Stimulated activated naive CD4-positive, alpha-beta T cell (primary cell): ENCODE measurements at places on chromosomes 1 and 21.

DNA sequence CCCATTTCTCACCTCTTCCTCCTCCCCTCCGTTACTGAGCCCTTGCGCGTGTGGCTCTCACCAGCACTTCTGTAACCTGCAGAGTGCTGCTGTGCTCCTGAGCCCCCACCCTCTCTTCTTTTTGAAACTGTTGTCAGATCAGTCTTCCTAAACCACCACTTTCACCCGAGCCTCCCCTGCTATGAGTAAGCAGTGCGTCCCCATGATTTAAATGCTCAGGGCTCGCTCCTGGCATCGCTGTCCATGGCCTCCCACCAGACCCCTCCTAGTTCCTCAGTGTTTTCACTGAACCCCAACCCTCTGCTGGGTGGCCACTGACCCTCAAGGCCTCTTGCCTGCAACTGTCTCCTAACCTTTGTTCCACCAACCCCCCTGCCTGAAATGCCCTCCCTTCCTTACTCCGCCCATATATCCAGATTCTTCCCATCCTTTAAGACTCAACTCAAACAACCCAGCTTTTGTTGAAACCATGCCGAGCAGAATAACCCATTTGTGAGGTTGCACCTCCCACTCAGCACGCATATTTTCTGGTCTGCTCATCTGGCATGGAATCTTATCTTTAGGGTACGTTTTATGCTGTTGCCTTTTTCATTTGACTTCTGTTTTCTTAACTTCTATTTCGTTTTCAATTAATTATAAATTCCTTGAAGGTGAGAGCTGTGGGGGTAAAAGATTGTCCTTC, 64.5 kb upstream of the FAM3B start:
- DNase-seq, result no peak

- DNase-seq, result no peak
Observed at GRCh38 chr1:173393659-173394000, 83.5 kb upstream of the PRDX6 start.

DNA sequence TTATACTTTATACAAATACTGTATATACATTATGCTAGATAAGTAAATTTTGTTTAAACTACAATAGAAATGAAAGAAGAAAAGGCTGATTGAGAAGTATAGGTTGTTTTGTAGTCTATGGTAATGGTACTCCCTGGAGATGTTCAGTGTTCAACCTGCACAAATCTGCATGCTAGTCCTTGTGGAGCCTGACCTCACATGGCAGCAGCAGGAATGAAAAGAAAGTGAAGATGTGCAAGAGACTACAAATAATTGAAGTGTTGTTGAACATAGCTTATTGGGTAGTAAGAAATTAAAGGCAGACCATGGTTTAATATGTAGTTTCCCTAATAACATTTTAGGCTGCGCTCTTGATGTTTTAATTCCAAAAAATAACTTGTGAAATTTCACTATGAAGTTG, 201.2 kb downstream of the TGFB2 start:
- DNase-seq, result no peak

GRCh38 chr1:85417017-85417416, 47.9 kb downstream of the DDAH1 start:
- no peak for DNase-seq
